CD4-positive, alpha-beta T cell (primary cell): ENCODE measurements at places on chromosomes 16 and 17.

- DNase-seq: no peak
Measured at GRCh38 chr17:32882029-32882428, 5.1 kb upstream of the MYO1D start.

- DNase-seq: no peak
Measured at GRCh38 chr16:71421911-71422310, 19.9 kb downstream of the TLE7 start.

GRCh38 chr17:28071891-28072606, 29.6 kb downstream of the NLK start:
- no peak for DNase-seq

- no peak for DNase-seq
Measured at GRCh38 chr17:31404028-31404949, 12.8 kb downstream of the RAB11FIP4 start.

DNA sequence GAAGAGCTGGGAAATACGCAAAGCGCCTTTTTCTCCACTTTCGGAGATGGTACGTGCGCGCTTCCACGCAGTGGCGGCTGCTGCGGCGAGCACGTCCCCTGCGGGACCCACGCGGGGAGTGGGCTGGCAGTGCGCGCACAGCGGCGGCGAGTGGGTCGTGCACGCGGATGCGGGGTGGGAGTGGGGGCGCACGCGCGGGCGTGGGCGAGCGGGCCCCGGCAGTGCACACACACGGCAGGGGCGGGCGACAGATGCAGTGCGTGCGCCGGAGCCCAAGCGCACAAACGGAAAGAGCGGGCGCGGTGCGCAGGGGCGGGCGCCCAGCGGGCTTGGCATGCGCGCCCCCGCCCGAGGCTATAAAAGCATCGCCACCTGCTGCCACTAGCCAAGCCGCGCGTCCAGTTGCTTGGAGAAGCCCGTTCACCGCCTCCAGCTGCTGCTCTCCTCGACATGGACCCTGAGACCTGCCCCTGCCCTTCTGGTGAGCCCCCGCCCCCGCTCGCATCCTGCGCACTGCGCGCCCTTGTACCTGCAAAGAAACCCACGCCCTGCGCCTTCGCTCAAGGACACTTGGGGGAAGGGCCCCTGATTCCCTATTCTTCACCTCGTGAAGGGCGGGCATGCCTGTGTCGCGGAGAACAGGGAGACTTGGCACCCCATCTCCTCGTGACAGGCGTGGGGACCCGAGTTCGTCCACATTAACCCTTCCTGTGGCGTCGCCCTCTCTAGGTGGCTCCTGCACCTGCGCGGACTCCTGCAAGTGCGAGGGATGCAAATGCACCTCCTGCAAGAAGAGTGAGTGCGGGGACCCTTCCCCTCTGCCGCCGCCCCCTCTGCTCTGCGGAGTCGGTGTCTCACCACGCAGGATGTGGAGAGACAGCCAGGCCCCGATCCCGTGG, at the start of gene MT3:
Gene MT3 (plus strand): TSS at position 388 of the 899 bp plus-strand sequence. CDS start 63 bp downstream, at position 451.
- no peak for DNase-seq

DNA sequence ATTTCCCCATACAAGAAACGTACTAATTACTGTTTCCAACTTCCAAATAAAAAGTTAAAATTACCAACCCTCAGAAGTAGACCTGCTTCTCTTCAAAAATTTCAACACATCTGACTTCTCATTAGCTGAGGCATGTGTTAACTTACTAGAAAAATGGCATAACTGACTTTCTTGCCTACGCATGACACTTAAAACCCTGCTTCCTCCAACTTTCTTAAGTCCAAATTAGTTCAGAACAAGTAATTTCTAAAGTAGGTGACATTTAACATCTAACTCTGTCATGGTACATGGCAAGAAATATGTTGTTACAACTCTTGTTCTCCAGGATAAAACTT, 6.7 kb downstream of the USP7 start:
- DNase-seq: no peak

DNA sequence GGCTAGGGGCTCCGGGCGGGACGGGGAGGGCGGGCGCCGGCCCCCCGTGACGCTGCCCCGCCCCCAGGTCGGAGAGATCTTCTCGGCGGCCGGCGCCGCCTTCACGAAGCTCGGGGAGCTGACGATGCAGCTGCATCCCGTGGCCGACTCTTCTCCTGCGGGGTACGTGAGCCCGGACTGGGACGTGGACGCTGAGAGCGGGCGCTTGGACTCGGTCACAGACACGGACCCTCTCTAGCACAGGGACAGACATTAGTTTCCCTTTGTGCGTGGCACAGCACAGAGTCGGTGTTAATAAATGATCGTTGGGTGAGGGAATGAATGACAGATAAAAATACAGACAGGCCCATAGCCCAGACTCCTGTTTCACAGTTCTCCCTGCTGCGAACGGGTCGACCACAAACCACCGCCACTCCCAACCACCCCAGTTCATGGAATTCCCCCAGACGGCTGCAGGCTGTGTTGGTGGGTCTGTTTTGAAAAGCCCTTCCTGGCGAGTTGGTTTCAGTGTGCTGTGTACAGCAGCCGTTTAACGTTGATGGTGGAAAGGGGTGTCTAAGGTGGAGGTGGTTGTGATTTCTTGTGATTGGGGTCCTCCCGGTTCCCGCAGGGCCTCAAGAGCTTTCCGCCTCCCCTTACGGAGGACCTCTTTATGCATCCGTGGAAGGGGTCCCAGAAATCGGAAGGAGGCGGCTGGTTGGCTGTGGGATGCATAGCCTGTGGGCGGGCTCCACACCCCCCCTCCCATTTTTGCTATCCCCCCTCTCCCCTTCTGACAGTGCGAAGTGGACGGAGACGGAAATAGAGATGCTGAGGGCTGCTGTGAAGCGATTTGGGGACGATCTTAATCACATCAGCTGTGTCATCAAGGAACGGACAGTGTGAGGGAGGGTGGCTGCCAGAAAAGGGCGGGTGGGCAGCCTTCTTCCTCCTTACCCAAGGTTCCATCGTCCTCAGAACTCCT, 2.9 kb downstream of the RNASEK start:
- peak; percentile 82 for DNase-seq

DNA sequence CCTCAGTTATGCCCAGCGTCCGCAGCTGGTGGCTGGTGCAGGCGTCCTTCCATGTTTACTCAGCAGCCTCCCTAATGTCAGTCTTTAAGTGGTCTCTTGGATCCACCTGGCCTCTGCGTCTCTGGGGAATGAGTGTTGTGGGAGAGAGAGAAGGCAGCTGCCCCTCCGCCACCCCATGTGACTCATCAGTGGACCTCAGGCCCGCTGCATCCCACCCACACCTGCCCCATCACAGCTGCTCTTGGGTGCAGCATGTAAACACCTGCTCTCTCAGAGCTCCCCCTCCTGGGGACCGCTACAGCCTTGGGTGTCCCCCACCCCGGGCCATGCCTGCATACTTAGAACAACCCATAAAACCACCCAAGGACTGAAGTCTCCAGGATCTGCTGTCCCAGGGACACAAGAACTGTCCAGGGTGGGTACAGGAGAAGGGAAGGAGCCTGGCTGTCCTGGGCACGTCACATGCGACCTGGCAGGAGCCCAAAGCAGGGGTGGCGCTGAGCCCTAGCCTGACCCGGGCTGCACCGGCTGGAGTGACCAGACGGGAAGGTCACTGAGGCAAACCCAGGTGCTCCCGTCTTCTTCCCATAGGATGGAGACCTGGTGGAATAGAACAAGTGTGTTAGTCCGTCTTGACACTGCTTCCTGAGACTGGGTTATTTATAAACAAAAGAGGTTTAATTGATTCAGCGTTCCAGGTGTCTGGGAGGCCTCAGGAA, 4.2 kb downstream of the C16orf90 start:
- DNase-seq: no peak

DNA sequence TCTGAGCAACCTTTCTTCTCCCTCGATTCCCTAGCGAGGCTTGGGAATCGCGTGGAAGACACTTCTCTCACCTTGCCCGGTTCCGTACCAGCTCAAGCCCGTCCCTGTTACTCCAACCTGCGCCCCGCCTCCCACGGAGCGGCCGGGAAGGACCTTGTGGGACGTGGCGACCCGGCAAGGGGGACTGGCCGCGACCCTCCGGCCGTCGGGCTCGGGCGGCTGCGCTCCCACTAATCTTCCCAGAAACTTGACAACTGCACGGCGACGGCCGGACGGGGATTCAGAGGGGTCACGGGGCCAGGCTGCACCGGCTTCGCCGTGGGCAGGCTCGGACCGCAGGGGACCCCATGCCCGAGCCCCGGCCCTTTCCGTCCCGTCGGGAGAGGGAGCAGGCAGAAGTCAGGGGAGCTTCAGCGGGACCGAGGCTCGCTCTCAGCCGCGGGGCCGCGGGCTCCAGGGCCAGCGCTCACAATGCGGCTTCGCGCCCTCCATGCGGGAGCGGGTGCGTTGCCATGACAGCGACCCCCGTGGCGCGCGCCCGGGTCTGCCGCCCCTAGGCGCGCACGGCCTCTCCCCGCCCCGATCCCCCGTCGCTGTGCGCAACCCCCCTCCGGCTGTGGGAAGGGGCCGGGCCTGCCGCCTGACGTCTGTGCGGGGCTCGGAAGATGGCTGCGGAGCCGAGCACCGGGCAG, at the start of gene SGSM2:
Gene SGSM2 (plus strand): TSS at position 650 of the 692 bp plus-strand sequence. CDS start 188 bp downstream, outside the sequence.
- peak; percentile 63 for DNase-seq

GRCh38 chr16:9681508-9681907, 500.7 kb downstream of the GRIN2A start:
- DNase-seq: no peak

GRCh38 chr17:75898065-75898464, 1.3 kb upstream of the TRIM65 start:
- no peak for DNase-seq

DNA sequence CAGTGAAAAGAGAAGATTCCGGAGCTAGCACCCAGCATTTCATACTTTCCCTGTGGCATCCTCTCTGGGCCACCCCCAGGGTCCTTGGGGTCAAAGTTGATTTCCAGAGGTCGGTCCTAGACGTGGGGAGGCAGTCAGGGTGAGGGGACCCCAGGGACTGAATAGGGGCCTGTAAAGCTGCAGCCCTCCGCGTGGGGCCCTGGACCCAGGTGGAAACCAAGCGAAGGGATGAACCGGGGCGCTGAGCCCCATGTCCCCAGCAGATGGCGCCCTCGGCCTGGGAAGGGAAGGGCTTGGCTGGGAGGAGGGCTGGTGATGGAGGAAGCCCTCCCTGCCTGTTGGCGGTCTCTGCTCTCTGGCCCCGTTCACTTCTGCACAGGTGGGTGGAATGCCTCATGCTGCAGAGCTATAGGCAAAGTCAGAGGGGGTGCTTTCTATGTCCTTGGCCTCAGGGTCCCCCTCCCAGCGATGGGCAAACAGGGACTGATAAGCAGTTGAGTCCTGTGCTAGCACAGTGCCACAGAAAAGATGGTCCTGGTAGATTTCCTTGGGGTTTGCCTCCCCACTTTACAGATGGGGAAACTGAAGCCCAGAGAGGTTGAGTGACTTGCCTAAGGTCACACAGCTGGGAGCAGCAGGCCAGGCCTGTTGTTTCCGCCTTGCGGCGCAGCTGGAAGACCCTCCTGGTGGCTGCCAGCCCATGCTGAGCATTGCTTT, 163.4 kb upstream of the CIBAR2 start:
- peak; percentile 39 for DNase-seq

DNA sequence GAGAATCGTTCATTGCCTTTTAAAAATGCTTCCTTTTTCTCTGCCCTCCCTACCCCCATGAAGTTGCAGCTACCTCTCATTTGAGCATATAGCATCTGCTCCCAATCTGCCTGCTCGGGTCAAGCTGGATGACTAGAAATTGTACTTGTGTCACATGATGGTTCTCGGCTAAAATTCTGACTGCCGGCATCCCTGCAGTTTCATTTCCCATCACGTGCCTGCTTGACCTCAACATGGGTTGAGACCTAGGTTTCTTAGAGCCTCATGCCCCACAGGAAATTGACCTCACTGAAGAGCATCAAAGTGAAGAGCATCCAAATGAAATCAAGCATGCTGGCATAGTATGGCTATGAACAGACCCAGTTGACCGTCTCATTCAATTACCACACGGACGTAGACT, 581.6 kb upstream of the PSMD7 start:
- DNase-seq: no peak

GRCh38 chr17:7713782-7714181, 3.8 kb upstream of the DNAH2 start:
- no peak for DNase-seq

DNA sequence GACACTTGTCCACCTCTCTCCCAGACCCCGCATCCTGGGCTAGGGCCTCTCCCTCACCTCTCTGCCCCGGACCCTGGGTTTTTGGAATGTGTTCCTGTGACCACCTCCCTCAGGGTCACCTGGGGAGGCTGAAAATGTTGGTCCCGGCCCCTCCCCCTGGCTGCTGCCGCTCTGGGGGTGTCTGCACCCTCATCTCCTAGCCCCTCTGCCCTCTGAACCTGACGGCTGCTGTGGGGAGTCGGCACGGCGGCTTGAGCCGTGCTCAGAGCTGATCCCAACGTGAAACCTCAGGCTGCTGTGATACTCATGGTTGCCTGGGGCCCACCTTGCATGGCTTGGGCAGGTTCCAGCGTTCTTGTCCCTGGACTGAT, 42.8 kb downstream of the ADCY7 start:
- DNase-seq: no peak

GRCh38 chr16:73912281-73912680, 384.3 kb upstream of the PSMD7 start:
- no peak for DNase-seq

DNA sequence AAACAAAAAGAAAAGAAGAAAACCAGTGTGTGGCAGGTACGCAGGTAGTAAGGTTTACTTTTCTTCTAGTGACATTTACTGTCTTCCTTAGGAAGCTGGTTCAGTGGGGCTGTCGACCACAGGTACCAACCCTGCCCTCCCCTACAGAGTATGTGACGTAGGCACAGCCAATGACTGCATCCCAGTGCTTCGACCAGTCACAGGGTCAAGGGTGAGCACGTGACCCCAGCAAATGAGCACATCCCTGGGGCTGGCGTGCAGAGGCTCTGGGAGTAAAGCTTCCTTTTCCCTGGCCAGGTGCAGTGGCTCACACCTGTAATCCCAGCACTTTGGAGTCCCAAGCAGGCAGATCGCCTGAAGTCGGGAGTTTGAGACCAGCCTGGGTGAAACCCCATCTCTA, 38.9 kb upstream of the PLCG2 start:
- no peak for DNase-seq

GRCh38 chr17:48597778-48598631, 4.4 kb upstream of the HOXB5 start:
- no peak for DNase-seq

- DNase-seq: no peak
Measured at GRCh38 chr17:60330731-60331130, 61.2 kb downstream of the USP32 start.

DNA sequence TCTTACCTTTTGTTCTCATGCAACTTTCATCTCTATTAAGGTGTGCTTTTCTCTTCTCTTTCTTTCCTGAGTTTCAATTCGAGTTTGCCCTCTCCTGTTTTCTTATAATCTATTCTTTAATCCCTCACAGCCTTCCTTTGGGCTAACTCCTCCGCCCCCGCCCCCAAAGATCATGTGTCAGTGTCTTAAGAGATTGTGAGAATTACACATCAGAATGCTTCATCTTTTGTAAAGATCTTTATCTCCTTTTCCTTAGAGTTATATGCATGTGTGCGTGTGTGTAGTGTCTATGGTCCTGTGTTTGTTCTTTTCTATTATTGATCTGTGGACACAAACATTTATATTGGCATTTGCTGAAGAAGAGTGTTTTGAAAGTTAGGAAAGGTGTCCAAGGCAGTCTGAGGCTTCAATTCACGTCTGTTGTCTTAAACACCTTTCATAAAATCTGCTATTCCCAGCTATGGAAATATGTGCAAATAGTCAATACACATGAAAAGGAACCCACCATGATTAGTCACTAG, 6.1 kb upstream of the ALDH3A2 start:
- no peak for DNase-seq
